ENCODE measurements at places on chromosomes 3 and 15. TPM values are rescaled to one million over a fixed set of nuclear protein-coding genes. Genes with fewer than 3 reads are reported as not detected.

DNA sequence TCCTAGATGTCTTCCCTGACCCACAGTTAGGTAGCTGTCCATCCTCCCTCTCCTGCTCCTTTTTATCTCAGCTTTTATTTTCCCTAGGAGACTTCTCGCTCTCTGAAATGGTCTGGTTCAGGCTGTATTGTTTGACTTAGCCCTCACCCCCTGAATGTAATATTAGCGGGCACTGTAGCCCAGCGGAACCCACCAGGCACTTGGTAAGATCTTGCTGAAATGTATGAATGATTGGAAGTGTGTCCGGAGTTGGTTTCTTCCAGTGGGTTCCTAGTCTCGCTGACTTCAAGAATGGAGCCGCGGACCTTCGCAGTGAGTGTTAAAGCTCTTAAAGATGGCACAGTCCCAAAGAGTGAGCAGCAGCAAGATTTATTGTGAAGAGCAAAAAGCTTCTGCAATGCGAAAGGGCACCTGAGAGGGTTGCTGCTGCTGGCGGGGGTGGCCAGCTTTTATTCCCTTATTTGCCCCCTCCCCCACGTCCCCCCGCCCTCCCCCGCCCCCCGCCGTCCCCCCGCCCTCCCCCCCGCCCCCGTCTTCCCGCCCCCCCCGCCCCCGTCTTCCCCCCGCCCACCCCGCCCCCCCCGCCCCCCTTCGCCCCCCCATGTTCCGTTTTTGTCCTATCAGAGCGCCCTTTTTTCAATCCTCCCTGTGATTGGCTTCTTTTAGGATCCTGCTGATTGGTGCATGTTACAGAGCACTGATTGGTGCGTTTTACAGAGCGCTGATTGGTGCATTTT lies 694 bp upstream of the EEFSEC start:
- H3K27ac ChIP-seq, result peak overlapping the region; percentile 76
- peaks cover 6% of the 10 kb centered on the region for H3K4me1 ChIP-seq
- H3K27me3 ChIP-seq, result no peaks in the 10 kb centered on the region
- H3K4me3 ChIP-seq, result peak overlapping the region; percentile 87
- peaks cover 6% of the 10 kb centered on the region for H3K36me3 ChIP-seq

GRCh38 chr3:32883817-32884216 lies 66.0 kb downstream of the TRIM71 start:
- no peak for DNase-seq
- H3K4me1 ChIP-seq, result no peaks in the 10 kb centered on the region
- H3K27ac ChIP-seq, result no peak overlapping the region
- H3K36me3 ChIP-seq, result no peaks in the 10 kb centered on the region

GRCh38 chr15:39167164-39168058 lies 413.5 kb upstream of the THBS1 start:
- H3K4me1 ChIP-seq, result peaks cover 6% of the 10 kb centered on the region
- DNase-seq, result no peak
- no peak overlapping the region for H3K27ac ChIP-seq
- no peaks in the 10 kb centered on the region for H3K27me3 ChIP-seq

GRCh38 chr3:179806177-179806576 lies 153.3 kb downstream of the USP13 start:
- peak; percentile 12 for DNase-seq
- no peak overlapping the region for H3K27ac ChIP-seq
- H3K4me3 ChIP-seq, result no peak overlapping the region
- H3K27me3 ChIP-seq, result no peaks in the 10 kb centered on the region

The KCNAB1 gene
- 0.44 TPM for total RNA-seq

The ILDR1 gene
- total RNA-seq, result 0.23 TPM

The EFHB gene
- total RNA-seq, result 1.5 TPM

The CHL1 gene
- total RNA-seq, result not detected

The LRRC57 gene
- total RNA-seq, result 24.7 TPM
